NCI-H524 (cell line): ENCODE measurements at places on chromosomes 4 and X.

DNA sequence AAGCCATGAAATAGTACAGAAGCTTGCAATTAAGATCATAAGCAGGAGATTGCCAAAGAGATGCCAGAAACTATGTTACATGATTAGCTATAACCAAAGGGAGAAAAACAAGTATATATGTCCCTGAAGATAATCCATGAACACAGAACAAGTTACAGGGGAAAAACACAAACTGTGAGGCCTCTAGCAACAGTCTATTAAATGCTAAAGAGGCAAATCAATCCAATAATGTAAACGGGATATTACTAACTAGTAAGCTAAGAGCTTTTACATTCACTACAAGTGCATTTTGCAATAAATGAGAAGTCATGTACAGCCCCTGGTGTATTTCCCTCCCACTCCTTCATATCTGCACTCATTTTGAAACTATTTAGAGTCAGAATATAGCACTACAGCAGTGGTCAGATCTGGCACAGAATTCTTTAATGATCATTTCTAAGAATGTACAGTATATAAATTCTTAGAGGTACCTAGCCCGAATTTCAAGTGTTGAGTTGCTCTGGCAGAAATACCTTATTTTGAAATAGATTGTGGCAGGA lies 449.8 kb upstream of the SMIM31 start:
- DNase-seq = no peak

GRCh38 chr4:87209182-87209581 lies 11.2 kb downstream of the KLHL8 start:
- DNase-seq = no peak

DNA sequence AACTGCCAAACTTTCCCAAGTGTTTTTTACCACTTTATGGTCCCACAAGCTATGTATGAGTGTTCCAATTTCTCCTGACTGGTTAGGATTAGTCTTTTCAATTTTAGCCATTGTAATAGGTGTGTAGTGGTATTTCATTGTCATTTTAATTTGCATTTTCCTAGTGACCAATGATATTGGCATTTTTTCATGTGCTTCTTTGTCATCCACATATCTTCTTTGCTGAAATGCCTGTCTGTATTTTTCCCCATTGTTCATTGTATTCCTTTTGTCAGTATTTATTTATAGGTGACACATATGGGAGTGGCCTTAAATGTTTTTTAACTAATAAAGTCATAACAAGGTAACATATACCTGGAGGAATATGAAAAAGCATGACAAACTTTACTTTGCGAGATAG lies 9.2 kb upstream of the UBE2D3 start:
- no peak for DNase-seq

GRCh38 chrX:129641941-129642340 lies 12.8 kb downstream of the APLN start:
- DNase-seq = no peak

DNA sequence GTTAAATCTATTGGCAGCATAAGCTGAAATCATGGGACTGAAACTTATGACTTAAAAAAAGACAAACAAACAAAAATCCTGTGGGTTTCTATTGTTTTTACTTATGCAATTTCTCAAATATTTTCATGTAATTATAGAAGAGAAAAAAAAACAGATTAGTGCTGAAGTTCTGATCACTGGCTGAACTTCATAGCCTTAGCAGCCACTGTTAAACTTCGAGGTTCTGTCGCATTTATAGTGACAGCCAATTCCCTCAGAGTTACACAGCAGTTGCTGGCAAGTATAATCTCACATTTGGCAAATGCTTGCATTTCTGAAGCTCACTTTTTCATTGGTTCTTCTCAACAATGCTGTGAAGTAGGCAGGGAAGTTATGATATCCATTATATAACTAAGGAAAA lies 748.9 kb upstream of the MAGEB2 start:
- DNase-seq = no peak

DNA sequence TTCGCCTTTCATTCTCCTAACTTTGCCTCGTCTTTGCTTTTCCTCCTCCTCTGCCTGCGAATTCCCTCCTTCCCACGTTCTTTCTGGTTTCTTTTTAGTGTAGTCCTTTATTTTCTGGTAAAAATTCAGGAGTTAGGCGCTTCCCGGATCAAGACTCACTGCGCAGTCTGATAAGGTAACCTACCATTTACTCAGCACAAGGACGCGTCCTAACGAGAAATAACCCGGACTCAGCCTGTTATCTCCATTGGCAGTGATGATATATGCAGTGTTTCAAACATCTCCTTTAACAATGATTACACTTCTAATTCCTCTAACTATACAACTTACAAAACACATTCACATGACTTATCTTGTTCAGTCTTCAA lies 357 bp upstream of the ETNPPL start:
- no peak for DNase-seq

GRCh38 chrX:128928636-128929035 lies 594.7 kb downstream of the SMARCA1 start:
- no peak for DNase-seq

GRCh38 chr4:83548151-83548905 lies 12.4 kb downstream of the GPAT3 start:
- DNase-seq = no peak

DNA sequence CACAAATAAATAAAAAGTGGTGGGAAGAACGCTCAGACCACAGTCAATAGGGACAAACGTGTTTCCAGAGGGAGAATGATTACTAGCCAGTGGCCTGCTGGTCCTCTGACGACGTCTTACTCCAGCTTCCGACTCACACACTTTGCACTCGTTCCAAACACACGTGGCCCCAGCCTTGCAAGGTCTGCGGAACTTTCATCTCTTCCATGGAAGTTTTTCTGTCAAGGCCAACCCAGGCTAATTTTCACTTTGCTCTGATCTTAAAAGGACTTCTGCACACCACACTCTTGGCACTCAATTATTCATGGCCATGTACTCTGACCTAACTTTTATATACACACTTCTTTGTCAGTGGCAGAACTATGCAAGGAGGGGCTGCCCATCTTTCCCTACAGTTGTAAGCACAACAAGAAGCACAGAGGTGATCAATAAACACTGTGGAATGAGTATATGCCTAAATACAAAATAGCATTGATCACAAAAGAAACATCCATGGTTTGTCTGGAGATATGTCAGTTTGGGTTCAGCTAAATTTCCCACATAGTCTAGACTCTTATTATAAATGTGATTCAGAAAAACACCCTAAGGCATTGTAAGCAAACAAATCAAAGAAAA lies 69.4 kb downstream of the STX18 start:
- DNase-seq = no peak

DNA sequence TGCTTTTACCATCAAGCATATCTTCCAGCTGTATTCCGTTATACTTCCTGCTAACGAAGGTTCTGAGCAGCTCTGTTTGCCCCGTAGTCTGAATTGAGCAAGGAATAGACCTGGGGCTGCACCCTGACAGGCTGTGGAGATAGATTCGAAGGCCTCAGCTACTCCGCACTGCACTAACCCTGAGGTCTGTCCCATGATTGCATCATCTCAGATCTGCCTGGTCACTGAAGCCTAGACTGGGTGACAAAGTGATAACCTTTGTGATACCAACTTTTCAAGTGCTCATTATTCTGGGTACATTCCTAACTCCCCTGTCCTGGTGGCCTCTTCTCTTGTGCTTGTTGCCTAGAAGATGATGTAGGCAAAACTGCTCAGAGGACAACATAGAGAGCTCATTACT lies 29.9 kb upstream of the PGRMC1 start:
- no peak for DNase-seq

DNA sequence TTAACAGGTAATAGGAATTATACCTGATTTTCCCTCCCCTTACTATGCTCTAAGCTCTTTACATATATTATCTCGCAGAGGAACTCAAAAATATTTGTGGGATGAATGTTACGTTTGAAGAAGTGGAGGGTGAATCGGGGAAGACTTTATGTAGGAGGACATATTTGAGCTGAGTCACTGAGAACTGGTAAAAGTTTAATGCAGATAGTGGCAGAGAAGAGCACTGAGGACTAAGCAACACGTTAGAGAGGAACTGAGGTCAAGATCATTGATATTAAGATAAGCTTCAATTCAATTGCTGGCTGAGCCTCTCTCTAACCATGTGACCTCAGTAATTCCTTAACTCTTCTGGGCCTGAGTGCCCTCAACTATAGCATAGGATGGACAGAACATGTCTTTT lies 26.4 kb upstream of the ELOVL6 start:
- DNase-seq = no peak

DNA sequence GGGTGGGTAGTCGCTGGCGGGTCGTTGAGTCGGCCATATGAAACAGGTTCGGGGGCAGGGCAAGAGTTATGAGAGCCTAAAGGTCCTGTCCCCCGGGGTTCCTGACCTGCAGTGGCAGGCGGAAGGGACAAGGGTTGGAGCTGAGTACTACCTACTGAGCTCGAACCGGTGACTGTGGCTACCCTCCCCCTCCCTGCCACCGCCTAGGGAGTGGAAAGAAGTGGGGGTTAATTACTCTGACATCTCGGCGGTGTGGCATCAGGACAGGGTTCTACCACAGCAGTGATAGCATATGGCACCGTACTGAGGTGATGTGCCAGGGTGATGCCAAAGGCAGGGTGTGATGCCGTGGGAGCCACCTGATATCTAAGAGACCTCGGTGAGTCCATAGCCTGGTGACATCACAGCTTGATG lies 307 bp downstream of the ATG4A start:
- DNase-seq = peak; percentile 77

GRCh38 chr4:90425893-90426292 lies 298.7 kb downstream of the CCSER1 start:
- no peak for DNase-seq

- DNase-seq = peak; percentile 17
Observed at GRCh38 chrX:16946971-16947562, 609 bp downstream of the REPS2 start.

DNA sequence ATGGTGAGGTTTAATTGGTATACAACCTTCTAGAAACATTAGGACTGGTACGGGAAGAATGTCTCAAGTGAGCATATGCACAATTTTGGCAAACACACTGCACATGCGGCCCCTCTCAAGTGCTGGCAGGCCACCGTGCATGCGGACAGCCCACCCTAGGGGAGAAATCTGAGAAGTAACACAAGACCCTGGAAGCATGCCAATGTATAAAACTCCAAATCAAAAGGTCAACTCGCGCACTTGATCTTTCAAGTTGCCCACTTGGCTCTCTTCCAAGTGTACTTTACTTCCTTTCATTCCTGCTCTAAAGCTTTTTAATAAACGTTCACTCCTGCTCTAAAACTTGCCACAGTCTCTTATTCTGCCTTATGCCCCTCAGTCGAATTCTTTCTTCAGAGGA lies 488.3 kb downstream of the CFAP47 start:
- no peak for DNase-seq

DNA sequence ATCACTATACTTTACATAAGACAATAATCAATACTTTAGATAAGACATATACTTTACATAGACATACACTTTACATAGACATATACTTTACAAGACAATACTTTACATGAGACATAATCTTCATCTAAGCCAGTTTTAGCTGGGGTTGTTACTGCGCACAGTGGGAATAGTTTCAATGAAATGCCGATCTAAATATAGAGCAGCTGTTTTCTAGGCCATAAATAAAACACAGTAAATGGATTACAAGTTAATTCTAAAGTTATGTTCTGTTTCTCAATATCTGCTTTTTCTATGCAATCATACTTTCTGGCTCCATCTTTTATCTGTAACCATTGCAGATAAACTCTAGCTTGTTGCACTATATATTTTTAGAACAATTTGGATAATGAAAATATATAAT lies 1470.6 kb upstream of the PABPC4L start:
- no peak for DNase-seq

DNA sequence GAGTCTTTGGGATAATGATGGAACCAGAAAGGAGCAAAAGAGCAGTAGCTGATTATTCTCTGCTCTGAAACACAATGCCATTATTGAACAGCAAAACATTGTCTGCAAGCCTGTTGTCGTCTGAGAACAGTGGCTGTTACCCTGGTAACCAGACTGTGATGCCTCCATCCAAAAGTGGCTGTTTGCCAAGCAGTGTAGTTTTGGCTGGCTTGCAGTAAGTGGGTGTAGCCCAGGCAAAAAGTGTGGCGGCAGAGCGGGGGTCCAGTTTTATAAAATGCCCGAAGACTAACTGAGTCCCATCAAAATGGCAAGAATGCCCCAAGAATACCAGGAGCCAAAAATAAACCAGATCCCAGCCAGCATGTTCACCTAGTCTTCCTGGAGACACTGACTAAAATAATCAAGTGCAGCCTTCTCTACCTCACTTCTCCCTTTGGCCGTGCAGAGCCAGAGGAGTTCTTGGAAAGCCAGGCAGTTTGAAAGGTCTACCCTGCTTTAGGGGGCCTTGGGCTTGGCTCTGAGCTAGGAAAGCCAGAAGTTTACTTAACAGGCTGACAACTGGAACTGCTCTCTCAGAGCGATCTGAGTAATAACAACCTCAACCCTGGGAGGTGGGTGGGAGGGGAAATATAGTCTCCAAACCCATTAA lies 2.6 kb downstream of the PLP1 start:
- DNase-seq = peak; percentile 13

DNA sequence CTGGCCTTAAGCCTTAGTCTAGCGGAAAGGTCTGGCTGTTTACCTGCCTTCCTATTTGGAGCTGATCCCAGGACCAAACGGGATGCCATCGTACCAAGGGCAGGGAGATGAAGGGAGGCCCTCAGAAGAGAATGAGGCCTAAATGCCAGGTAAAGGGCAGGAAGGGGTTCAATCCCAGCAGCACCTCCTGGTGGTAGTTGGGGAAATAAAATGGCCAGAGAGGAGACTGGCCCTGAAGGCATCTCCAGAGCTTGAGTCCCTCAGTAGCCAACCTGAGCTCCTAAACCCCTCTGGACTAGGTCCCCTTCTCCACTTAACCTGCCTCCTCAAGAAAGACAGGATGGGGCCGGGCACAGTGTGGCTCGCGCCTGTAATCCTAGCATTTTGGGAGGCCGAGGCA lies 53.7 kb downstream of the KDM5C start:
- DNase-seq = no peak

DNA sequence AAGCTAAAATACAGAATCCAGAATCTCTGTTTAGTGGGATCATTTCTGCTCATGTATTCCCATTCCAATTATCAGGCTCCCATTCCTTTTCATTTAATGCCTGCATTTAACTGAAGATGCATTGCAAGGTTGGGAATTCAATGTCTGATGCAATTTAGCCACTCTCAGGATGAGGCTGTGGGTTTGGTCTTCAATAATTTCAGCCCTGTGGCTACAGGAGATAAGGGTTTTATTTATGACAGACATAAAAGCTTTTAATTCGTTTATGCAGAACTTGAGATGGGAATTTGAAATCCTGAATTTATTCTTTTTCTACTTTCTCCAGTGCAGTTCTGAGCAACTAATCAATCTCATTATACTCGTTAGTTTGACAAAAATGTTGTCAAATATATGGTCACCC lies 1225.9 kb downstream of the PCDH18 start:
- DNase-seq = no peak
